Nucleus accumbens (tissue), 56 donors: ENCODE measurements at places on chromosomes 1 and 21.

DNA sequence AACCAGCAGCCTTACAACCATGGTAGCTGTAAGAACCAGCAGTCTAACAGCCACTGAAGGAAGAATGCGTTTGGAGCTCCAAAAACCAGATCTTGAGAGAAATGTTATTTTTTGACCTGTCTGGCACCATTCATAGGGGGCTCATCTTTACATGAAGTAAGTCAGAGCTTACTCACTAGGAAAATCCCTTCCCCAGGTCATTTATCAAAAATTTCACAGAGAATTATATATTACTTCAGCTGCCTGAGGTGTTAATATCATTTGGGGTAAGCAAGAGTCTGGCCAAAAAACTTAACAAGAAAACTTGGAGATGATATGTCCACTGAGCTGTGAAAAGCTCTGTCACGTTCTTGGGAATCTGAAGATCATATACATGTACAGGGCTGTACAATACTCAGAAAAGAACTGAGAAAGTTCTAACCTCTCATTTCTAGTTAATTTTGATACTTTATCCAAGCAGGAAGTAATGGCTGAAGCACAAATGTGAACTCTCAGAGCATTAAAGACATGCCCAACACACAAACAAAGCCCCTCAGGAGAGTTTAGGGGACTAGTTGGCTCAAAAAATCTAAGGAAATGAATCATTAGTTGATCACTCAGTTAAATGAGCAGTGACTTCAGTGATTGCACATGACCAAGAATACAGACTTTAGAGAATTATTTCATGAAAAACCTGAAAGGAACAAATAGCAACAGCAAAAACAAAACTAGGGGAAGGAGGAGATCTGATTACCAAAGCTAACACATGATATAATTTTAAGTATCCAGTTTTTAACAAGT is 681.1 kb downstream of the LTN1 start:
- DNase-seq: no peak

DNA sequence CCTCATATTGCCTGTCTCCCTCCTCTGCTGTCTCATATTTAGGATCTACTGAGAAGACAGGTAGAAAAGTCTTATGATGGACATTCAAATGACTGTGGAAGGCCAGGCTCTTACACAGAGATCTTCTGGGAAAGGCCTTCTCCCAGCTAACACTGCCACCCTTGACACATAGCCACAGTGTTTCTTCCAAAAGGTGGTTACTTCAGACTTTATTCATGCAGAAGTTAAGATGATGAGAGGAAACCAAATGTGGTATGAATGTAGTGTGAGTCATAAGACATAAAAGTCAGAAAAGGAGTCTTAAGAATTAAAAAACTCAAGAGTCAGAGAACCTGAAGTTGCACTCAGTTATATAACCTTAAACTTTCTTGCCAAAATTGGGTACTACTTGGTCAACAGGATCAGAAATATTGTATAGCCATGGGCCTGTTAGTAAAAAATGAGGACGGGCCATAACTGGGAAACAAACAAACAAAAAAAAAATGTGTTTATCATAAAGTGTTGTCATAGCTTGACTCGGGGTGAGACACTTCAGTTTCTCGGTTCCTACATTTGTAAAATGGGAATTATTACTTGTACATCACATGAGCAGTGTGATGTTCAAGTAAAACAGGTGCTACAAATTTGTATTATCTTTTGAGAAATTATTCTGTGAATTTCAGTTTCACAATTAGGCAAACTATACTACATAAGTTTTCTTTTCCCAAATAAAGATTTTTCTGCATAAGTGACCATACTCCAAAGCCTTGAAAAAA is 1.2 kb upstream of the DENND1B start:
- no peak for DNase-seq

GRCh38 chr1:34125721-34126380 is 39.2 kb downstream of the CSMD2 start:
- no peak for DNase-seq

DNA sequence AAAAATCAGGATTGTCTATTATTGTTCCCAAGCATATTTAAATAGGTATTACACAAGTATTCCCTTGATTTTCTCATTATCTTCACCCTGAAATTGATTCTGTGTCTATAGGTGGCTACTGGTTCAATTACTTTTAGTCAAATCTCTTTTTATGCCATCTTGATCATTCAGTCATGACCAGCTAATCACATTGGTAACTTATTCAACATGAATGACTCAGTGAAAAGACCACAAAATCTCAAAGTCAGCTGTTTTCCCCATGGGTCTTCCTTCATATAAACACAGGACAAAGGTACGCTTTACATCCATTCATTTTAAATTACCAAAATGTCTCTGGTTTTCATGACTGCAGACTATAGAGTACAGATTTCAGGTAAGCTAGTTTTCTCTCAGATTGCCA is 23.7 kb upstream of the NRIP1 start:
- no peak for DNase-seq

- DNase-seq: no peak
These were observed 29.2 kb downstream of the NEGR1 start for GRCh38 chr1:72253132-72253531.

- no peak for DNase-seq
These were observed 103.6 kb upstream of the EDEM3 start for GRCh38 chr1:184858288-184858687.

GRCh38 chr1:84259376-84259775 is 42.1 kb upstream of the SAMD13 start:
- no peak for DNase-seq
